ENCODE measurements at places on chromosomes 12 and 14.

DNA sequence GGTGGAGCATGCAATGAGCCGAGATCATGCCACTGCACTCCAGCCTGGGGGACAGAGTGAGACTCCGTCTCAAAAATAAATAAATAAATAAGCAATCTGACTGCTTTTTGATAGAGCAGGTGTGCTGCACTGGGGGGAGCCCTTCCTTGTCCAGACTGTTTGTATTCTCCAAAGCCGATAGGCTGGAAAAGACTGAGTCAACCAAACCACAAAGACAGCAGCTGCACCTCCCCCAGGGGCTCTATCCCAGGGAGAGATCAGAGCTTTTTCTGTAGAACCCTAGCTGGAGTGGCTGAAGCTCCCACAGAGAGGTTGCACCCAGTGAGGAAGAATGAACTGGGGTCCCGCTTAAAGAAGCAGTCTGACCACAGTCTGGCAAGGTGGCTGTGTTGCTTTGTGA, 45.8 kb upstream of the LALBA start:
- no peak for DNase-seq

DNA sequence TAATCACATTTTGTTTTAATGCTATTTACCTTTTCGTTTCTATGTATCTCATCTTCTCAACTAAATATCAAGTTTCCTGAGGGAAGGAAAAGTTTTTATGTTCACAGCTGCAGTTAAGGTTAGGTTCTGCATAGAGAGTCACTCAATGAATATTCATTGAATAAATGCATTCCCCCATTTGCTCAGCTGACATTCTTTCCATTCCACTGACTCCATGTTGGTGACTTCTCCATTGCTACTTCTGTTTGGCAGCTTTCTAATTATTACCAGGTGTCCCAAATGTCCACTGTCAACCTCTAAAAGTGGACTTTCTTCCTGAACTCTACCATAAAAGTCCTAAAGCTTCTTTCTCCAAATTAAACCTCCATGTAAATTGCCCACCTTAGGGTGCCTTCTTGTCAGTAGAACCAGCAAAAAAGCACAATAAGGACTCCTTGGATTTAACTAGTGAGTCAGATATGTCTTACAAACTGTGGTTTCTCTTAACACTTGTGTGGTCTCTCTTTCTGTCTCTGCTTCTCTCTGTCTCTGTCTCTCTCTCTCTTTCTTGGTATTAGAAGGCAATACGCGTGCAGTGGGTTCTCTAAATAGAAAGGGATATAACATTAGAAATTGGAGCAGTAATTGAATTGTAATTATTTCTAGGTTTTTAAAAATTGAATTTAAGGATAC, 85.9 kb downstream of the TMEM117 start:
- no peak for DNase-seq

- DNase-seq: no peak
Observed at GRCh38 chr12:20101046-20101445, 267.3 kb upstream of the PDE3A start.

DNA sequence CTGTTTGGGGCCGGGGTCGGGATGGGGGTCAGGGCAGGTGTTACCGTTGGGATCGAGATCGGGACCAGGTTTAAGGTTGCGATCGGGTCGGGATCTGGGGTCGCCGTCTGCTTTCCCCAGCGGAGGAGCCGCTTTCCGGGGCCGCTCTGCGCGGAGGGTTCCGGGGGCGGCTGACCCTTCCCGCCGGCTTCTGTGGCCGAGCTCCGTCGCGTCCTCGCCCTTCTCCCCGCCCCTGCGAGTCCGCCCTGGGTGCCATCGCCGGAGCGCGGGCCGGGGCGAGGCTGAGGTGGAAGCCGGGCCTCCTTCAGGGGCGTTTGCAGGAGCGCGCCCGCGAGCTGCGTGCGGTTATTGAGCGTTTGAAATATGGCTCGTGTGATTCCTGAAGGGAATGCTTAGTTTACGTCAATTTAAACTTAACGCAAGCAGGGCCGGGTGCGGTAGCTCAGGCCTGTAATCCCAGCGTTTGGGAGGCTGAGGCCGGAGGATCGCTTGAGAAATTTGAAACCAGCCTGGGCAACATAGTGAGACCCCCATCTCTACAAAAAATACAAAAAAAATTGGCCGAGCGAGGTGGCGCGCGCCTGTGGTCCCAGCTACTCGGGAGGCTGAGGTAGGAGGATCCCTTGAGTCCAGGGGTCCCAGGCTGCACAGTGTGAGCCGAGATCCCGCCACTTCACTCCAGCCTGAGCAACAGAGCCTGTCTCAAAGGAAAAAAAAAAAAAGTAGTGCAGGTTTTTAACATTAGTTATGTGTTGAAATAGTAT, 620 bp downstream of the PGAM5 start:
- peak; percentile 29 for DNase-seq

- no peak for DNase-seq
Observed at GRCh38 chr12:118098911-118099671, 4.7 kb downstream of the VSIG10 start.

DNA sequence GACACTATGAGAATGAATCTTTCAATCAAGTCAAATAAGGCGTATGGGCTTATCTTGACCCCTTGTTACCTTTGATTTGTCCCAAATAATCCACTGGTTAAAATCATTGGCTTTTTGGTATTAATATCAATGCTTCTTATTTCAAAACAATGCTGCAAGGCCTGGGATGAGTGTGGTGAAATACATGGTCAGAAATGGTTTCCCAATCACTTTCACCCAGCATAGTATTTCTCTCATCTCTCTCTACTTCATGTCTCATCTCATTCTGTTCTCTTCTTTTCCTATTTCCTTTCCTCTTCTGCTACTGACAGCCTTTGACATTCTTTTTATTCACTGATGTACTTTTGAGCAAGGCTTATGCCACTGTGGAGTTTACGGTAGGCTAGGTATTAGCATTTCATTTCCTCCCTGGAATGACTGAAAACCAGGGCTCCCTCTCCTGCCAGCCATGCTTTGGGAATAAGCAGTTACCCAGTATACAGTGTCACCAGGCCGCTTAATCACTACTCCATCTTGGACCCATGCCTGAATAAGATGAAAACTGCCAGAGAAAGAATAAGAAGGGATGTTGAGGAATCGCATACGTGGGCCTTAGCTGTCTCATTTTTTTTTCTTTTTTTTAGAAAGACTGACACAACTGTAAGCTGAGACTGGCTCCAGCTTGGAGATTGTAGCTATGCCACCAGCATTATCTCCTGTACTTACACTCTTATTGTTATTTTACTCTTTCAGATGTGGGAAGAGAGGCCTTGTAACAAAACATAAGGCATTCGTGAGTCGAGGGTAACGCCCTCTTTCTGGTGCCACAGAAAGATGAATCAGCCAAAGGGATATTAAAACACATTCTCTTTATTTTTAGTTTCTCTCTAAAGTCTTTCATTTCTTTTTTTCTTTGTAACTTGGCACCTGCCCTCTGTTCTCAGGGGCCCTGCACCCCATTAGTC, 53.5 kb downstream of the IGF1 start:
- no peak for DNase-seq

DNA sequence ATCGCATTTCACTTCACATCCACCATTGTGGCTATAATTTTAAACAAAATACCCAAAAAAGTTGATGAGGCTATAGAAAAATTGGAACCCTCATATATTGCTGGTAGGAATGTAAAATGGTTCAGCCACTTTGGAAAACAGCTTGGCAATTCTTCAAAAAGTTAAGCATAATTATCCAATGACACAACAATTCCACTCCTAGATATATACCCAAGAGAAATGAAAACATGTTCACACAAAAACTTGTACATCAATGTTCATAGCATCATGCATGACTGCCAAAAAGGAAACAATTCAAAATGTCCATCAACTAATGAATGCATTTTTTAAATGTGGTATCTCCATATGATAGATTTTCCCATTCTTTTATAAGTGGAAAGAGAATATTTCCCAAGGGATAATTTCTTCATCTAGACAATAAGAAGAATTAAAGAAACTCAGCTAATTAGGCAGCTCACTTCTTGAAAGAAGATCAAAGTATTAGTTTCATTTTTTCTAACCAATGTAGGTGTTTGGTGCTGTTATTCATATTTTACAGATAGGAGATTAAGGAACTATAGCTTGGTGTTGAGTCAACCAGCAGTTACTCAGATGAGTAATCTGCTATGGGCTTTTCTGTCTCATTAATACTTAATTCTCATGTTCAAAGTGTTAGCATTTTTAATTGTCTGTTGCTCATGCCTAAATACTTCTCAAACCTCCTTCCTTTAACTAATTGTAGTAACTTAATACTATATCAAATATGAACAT, 32.8 kb downstream of the YEATS4 start:
- no peak for DNase-seq

DNA sequence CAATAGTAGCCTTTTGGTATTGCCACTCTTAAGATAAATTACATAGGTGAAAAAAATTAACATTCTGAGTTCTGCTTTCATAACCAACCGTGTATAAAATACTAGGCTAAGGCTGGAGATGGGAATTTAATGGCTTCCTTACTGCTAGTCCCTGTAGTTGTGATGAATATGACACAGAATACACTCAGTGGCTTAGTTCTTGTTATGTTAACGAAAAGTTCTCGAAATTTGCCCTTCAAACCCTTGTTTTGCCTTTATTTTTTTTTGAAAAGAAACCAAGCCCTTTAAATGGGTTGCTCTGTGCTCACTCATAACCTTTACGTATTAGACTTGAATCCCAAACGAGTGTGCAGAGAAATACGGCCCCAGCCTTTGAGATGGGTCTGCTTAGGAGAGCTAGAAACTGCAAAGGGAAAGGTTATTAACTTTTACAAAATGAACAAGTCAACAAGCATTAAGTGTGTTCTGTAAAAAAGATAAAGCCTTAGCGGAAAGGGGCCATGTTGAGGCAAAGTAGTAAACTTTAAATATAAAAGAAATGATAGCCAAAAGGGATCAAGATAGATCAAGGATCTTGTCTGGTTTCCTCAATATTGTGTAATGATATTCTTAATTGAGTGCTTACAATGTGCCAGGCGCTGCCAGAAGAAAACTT, 1.7 kb downstream of the NUDT4 start:
- no peak for DNase-seq

DNA sequence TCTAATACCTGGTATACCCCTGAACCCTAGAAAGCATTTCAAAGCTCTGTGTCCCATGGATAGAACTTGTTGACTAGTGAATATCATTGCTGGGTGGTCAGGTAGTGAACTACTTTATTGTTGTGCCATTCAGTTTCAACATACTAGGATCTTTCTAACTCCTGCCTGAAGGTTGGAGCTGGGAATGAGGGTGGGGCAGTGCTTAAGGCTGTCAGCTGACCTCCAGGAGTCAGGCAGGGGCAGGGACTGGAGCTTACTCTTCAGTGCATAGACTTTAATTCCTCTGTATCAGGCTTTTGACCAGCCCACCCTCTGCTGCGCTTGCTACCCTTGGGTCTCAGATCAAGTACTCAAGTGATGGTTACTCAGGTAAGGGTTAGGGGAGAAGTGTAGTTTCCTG, 102.6 kb upstream of the RFX4 start:
- no peak for DNase-seq

DNA sequence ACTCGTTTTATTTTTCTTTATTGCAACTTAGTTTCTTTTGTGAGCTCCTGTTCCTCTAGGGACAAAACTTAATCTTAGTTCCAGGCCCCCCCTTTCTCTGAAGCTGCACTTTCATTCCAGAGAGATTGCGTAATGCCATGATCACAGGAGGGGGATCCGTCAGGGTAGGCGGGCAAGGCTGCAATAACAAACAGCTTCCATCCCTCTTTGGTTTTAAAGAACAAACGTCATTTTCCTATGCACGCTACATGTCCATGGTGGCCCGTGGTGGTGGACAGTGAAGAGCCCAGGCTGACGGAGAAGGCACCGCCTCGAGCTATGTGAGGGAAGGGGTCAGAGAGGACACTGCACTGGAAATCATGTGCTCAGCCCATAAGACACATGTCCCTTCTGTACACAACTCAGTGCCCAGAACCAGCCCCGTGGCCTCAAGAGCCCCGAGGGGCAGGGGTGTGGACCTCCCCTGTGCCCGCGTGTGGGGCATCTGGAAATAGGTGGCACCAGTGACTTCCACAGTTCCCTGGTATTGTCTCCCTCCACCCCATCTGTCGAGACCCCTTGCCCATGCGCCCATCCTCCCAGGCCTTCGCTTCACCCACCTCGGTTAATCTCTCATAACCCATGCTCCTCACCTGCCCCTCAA, 161.4 kb downstream of the ADGRD1 start:
- no peak for DNase-seq

DNA sequence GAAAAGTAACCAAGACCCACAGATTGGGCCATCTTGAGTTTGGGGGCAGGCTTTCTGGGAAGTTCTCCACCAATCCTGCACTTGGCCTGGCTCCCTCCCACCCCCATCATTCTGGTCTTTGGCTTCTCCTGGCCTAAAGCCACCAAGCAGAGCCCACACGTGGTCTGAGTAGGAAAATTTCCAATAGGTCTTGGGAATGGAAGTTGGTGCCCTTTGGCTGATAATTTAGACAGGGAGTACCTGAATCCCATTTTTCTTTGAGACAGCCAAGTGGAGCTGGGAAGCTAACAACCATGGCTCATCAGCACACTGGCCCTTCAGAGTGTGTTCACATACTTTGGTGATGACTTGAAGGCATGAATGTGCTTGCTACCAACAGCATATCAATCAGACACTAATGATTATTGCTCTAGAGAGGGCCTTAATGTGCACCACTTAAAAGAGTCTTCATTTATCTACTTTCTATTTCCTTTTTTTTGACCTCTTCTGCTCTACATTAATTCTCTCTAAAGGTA, 156.0 kb downstream of the EGLN3 start:
- no peak for DNase-seq

DNA sequence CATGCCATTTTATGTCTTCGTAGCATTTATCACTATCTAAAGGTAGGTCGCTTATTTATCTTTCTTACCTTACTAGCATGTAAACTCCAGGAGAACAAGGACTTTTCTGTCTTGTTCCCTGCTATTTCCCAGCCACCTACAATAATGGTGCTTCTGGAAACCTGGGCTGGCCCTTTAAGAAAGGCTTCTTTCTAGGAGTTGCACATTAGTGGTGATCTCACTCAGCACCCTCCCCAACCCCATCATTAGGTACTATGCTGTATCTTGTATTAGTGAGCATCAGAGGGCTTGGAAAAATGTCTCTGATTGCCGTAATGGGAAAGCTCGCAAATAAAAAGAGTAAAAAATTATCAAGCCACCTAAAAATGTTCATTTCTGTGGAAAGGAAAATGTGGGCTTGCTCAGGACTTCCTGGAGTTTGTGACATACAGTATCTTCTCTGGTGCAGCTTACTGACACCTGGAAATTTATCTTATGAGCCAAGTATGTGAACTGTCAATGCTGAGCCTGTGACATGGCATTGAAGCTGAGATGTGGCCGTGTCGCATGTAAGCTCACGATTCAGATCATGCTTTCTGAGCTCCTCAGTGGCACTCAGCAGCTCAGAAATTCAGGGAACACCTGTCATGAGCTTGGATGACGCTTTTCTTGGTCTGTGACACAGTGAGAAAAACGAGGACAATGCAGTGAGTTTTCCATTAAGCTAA, 12.4 kb downstream of the CCDC92 start:
- DNase-seq: no peak

- no peak for DNase-seq
Observed at GRCh38 chr14:102138961-102139285, 774 bp upstream of the WDR20 start.

- DNase-seq: no peak
Observed at GRCh38 chr14:87840906-87841305, 152.1 kb downstream of the GALC start.

Measured in stimulated activated CD4-positive, alpha-beta T cell treated with anti-CD3 and anti-CD28 coated beads, Interleukin-12 subunit alpha, Interleukin-12 subunit beta, amount 100 ng/mL, for 4 hours (primary cell).